ENCODE measurements at places on chromosomes 5 and 9.

GRCh38 chr9:86046930-86047341 lies 52.4 kb downstream of the GOLM1 start:
- no peak for DNase-seq

DNA sequence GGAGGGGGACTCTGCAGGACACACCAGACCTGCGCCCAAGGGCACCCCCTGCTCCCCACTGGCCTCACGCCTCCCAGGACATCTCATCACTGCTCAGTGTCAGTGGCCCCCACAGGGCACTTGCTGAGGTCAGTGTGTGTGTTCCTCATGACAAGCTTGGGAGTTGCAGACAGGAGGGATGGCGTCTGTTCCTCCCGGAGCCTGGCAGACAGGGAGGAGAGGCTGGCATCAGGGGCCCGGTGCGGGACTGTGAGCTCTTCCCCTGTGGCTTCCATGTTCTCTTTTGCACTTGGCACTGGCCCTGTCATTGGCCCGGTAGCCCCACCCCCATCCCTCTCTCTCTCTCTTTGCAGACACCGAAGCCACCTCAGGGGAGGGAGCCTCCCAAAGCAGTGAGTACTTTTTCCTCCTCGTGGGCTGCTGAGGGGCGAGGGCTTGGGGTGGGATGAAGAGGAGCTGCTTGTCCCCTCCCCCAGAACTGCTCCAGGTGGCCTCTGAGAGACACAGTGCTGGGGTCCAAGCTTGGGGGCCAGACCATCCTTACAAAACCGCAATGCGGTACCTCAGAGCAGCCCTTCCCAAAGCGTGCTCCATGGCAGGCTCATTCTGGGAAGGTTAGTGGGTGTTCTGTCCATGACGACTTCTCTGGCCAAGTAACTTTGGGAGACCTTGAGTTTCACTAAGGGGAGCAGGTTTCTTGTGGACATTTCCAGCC lies 75.7 kb downstream of the AMBP start:
- DNase-seq = no peak

- no peak for DNase-seq
Measured at GRCh38 chr5:30039379-30039778, 1154.1 kb upstream of the CDH6 start.

GRCh38 chr9:9558907-9559306 lies 1053.9 kb downstream of the PTPRD start:
- no peak for DNase-seq

DNA sequence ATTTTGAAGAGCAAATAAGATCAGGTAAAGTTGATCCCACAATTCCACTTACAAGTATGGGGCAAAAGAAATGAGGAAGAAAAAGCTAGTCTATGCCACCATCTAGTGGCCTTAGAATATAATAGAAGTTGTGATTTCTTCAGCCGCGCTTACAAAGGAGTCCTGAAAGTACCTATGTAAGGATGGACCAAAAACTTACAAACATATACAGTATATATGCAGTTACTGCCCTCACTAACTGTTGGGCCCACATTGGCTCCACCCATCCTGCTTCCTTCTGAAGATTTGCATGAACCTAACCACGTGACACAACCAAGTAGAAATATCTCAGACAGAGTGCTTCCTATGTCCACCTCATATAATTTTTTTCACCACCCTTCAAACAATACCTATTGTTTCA lies 11.7 kb upstream of the OR13D1 start:
- DNase-seq = no peak

DNA sequence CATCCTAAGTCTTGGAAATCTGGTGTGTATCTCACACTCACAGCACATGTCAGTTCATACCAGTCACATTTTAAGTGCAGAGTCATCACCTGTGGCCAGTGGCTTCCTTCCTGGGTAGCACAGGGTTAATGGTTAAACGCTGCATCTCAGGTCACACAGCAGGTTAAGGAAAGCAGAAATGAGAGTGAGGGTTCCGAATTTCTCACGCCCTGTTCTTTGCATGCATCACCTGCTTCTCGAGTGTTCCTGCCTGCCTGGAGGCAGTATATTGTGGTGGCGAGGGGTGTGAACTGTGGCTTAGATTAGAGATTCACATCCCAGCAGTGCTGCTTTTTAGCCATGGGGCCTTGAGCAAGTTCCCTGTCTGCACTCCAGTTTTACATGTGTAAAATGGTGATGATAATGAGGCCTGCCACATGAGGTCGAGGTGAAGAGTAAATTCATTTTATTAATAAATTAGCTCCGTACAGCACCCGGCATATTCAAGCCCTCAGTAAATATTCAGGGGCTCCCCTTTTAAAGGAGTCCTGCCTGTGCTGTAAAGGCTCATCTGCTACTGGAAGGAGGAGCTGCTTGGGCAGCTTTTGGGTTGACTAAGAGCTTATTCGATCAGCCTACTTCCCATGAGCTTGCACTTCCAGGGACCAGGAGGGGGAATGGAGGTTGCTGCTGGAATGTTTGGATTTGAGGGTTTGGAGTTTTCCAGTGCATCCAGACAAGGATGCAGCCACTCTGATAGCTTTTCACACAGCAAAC lies 61.1 kb upstream of the SAP30L start:
- DNase-seq = no peak

DNA sequence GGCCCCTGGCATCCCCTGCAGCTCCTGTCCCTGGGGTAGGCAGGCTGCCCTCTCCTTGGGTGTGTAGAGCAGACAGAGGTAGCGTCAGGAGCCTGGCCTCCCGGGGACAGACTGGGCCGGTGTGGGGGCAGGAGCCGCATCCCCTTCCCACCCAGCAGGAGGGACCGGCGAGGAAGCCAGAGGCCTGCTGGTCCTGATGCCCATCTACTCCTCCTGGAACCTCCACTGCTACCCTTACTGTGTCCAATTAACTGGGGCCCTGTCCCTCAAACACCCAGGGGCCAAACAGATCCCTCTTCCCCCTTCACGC lies 15.6 kb downstream of the RALGDS start:
- no peak for DNase-seq

- no peak for DNase-seq
Measured at GRCh38 chr5:17995997-17996396, 361.7 kb downstream of the TAF11L14 start.

DNA sequence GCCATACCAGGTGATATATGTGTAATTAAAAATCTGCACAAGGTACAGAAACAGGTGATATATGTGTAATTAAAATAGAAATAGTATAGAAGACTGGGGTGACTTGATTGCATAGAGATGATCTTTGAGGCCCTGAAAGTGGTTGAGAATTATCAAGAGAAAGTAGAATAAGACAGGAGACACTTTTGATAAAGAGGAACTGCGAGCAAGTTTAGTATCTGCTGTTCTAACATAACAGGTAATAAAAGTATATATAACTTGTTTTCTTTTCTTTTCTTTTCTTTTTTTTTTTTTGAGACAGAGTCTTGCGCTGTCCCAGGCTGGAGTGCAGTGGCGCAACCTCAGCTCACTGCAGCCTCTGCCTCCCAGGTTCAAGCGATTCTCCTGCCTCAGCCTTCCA lies 5.4 kb downstream of the SNX2 start:
- no peak for DNase-seq

DNA sequence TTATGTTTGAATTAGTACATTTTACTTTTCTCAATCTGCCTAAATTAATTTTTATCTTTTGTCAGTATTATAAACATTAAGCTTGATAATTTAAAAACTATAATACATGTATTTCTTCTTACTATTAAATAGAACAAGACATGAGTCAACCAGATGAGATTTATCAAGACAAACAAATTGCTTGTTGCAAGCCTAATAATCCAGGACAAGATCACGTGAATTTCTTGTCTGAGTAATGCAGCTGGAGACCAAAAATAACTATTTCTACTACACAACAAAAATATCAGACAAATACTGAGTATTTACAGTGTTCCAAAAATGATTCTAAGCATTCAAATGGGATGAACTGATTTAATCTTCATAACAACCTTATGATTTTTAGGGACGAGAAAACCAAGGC lies 339.1 kb upstream of the PRR16 start:
- DNase-seq = no peak

DNA sequence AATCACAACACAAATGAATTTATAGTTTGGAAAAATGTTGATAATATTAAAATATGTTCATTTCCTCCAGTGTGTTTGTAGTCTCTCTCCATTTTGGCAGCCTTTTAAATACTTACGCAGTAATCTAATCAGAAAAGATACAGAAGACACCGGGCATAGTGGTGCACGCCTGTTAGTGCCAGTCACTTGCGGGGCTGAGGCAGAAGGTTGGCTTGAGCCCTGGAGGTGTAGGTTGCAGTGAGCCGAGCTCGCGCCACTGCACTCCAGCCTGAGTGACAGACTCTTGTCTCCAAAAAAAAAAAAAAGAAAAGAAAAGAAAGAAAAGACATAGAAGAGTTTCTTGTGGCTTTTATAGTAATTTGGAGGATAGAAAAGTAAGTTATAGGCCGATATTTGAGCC lies 41.9 kb downstream of the NDFIP1 start:
- no peak for DNase-seq

DNA sequence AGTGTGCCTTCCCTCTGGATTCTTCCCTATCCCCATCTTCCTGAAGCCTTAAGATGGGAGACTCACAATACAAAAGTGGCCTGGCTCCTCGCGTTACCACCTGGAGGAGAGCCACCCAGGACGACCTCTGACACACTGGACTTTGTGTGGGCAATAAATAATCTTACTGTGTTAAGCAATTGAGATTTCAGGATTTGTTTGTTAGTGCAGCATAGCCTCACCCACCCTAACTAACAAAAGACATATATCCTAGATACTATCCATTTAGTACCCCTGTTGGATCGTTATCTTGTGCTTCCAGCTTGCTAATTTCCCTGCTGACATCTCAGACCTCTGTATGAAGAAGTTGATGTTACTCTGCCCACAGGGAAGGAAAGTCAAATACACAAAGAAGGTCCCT lies 7.9 kb downstream of the GABBR2 start:
- DNase-seq = no peak

GRCh38 chr9:117815315-117815714 lies 111.1 kb downstream of the TLR4 start:
- DNase-seq = no peak

DNA sequence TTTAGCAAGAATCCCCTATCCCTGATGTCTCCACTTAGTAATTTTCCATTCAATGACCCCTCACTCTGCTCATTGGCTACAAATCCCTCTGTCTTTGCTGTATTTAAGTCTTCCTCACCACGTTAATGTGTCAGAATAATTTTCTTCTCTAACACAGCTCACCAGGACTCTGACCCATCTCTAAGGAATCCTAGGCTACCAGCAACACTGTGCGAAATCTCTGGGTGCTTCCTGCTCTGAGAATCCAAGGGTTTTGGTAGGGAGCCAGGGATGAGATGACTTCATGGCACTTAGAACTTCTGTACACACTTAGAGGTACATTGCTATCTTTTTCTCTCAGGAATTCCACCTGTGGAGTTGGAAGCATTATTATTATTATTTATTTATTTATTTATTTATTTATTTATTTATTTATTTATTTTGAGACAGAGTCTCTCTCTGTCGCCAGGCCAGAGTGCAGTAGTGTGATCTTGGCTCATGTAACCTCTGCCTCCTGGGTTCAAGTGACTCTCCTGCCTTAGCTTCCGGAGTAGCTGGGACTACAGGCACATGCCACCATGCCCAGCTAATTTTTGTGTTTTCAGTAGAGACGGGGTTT lies 53.5 kb downstream of the FOXI1 start:
- DNase-seq = no peak

Measured in effector memory CD4-positive, alpha-beta T cell (primary cell).